Activated gamma-delta T cell treated with anti-CD3 and anti-CD28 coated beads, Interleukin-2, amount 50 U/mL, for 16 hours (primary cell): ENCODE measurements at places on chromosomes 5 and 9.

GRCh38 chr5:168746893-168747640 is 167.9 kb upstream of the PANK3 start:
- DNase-seq, result no peak

DNA sequence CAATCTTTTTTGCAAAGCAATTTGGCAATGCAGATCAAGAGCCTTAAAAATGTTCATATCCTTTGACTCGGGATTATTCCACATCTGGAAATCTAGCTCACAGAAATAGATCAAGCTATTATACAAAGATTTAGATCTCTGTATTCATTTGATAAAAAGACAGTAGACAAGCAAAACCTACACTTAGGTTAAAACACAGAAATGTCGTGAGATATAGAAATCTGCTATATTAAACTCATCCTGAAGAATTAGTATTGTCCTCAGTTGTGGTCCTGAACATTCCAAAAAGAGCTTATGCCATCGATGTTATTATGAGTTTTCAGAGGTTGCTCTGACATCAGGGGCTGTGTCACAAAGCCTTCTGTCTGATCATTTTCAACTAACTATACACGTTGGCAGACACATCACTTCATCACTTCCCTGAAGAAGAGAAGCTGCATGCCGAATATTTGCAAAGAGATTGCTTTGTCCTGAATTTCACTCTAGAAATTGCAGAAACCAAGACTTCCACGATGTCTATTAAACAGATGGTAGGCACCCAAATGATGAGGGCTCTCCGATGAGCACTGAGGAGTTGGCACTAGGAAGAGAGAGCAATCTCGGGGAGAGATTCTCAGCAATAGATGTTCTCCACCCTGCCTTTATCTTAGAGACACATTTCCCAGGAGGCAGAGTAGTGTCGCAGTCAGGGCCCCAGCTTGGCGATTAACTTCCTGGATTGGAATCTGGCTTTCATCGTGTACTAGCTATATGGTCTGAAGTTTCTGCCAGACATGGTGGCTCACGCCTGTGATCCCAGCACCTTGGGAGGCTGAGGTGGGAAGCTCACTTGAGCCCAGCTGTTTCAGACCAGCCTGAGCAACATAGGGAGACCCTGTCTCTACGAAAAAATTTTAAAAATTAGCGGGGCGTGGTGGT is 1.9 kb upstream of the UBTD2 start:
- no peak for DNase-seq

DNA sequence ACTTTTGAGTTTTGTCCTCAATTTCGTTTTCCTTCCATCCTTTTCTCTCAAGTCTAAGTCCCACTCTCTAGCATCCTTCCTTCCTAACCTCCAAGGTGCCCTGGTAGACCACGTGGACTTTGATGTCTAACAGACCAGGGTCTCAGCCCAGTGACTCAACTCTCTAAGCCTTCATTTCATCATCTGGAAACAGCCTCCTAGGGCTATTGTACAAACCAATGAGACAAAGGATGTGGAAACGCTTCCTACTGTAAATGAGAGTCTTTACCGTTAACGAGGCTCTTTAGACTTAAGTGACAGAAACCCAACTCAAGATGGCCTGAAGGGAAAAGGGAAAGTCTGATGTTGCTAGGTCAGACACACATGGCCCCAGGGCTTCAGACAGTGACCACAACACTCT is 49.2 kb upstream of the CPLX2 start:
- no peak for DNase-seq

DNA sequence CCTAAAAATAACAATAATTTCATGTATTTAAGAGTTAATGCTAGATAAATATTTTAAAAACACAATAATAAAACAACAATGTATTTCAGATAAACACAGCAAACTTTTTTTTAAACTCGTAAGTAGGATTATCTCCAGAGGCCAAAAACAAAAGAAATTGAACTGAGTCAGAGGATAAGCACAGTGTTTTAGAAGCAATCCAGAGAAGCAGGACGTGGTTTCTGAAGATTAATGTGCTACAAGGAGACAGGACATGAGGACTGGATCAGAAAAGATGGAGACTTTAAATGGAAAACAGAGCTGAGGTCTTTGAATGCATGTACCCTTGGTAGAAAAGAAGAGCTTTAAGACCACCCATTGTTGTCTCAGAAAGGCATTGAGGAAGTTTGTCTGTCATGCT is 491.2 kb upstream of the TLE4 start:
- DNase-seq, result no peak

DNA sequence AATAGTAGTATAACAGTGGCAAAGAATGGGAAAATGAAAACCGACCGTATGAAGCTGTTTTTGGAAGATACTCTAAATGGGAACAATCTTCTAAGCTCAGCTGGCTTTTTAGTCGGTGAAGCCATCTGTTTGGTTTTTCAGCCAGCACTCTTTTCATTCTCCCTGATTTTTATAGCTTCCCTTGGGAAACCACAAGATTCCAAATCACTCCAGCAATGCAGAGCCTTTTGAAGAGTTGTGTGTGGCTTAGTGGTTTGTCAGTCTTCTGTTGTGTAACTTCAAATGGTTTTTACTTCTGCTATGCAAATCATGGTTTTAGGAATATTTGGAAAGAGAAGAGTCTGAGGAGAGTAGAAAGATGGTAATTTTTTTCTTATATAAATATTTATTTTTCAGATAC is 180.7 kb downstream of the KDM4C start:
- DNase-seq, result no peak

- DNase-seq, result no peak
These were observed 545.2 kb downstream of the CSNK1G3 start for GRCh38 chr5:124056991-124057723.

GRCh38 chr5:14812166-14812565 is 59.4 kb downstream of the ANKH start:
- DNase-seq, result no peak
